ENCODE measurements at places on chromosomes 6 and 20. TPM values are rescaled to one million over a fixed set of nuclear protein-coding genes. Genes with fewer than 3 reads are reported as not detected.

The TRIM31 gene
- not detected for total RNA-seq

The FABP7 gene
- not detected for total RNA-seq

The LMBRD1 gene
- 17.5 TPM for total RNA-seq

The COL9A3 gene
- not detected for total RNA-seq

The GHRH gene
- total RNA-seq, result not detected

The DDR1 gene
- total RNA-seq, result 20.7 TPM

The MAS1 gene
- 0.02 TPM for total RNA-seq

The NCR2 gene
- total RNA-seq, result not detected

The TNF gene
- total RNA-seq, result 250 TPM

The C6orf52 gene
- not detected for total RNA-seq

The PACRG gene
- not detected for total RNA-seq

The OPRL1 gene
- total RNA-seq, result 1.2 TPM

The SLC35F1 gene
- total RNA-seq, result not detected

The PDYN gene
- total RNA-seq, result not detected

The BCAS1 gene
- total RNA-seq, result not detected

The GABRR2 gene
- 0.14 TPM for total RNA-seq

The C20orf141 gene
- not detected for total RNA-seq

The PPP2R5D gene
- total RNA-seq, result 96.0 TPM

The KCNQ5 gene
- 7.3 TPM for total RNA-seq

The HLA-DMB gene
- 2.8 TPM for total RNA-seq

The CLPSL2 gene
- not detected for total RNA-seq

The SS18L1 gene
- 21.7 TPM for total RNA-seq

The BPIFA1 gene
- total RNA-seq, result not detected

The SLC17A9 gene
- total RNA-seq, result 22.0 TPM

The PBOV1 gene
- not detected for total RNA-seq

The HINT3 gene
- total RNA-seq, result 7.0 TPM

The FHL5 gene
- not detected for total RNA-seq
